Activated T-cell treated with anti-CD3 and anti-CD28 coated beads, Interleukin-2, amount 50 U/mL, for 4 hours (primary cell): ENCODE measurements at places on chromosomes 1 and 21. TPM values are rescaled to one million over a fixed set of nuclear protein-coding genes. Genes with fewer than 3 reads are reported as not detected.

The KANK4 gene
- total RNA-seq: not detected

The LCE1C gene
- total RNA-seq: not detected

The TRIM67 gene
- not detected for total RNA-seq

The RBP7 gene
- total RNA-seq: not detected

The GBP7 gene
- total RNA-seq: 0.51 TPM

The TCEA3 gene
- total RNA-seq: 2.1 TPM

The ADCY10 gene
- total RNA-seq: not detected

The ACTA1 gene
- not detected for total RNA-seq

The ATP1A4 gene
- not detected for total RNA-seq

The SH3D21 gene
- total RNA-seq: 1.7 TPM

The KRTAP11-1 gene
- total RNA-seq: not detected

The GJB5 gene
- total RNA-seq: not detected

The OSCP1 gene
- total RNA-seq: 0.61 TPM

The TGFBR3 gene
- 20.0 TPM for total RNA-seq

The GIPC2 gene
- not detected for total RNA-seq

- DNase-seq: no peak
Measured at GRCh38 chr1:170073893-170074249, 624 bp downstream of the KIFAP3 start.

DNA sequence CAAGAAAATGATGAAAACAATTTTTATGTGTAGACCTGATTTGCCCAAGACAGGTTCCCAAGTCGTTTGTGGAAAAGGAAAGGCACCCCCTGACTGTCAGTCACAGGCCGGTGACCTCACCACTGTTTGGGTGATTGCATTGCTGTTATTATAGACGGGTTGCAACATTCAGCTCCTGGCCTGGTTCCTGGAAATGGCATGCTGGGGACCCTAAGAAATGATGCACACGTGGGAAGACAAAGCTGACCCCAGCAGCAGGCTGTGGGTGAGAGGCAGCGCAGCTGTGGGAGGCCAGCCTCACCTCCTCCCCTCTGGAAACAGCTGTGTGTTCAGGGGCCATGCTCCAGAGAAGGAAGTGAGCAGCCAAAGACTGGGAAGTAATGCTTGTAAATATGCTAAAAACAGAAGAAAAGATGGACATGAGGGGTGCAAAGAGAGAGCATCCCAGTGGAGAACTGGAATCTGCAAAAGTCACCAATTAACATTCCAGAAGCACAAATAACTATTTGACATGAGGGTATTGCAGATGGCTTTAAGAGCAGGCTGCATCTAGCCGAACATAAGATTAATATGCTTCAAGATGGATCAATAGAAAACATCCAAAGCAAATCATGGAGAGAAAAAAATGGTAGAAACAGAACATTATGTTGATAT is 23.4 kb upstream of the ABCG1 start:
- DNase-seq: no peak

GRCh38 chr1:151853411-151853943 is at the start of gene THEM5:
Gene THEM5, minus strand, starts transcription at chr1:151853712. Its CDS starts 147 bp downstream, at chr1:151853565.
- DNase-seq: no peak

DNA sequence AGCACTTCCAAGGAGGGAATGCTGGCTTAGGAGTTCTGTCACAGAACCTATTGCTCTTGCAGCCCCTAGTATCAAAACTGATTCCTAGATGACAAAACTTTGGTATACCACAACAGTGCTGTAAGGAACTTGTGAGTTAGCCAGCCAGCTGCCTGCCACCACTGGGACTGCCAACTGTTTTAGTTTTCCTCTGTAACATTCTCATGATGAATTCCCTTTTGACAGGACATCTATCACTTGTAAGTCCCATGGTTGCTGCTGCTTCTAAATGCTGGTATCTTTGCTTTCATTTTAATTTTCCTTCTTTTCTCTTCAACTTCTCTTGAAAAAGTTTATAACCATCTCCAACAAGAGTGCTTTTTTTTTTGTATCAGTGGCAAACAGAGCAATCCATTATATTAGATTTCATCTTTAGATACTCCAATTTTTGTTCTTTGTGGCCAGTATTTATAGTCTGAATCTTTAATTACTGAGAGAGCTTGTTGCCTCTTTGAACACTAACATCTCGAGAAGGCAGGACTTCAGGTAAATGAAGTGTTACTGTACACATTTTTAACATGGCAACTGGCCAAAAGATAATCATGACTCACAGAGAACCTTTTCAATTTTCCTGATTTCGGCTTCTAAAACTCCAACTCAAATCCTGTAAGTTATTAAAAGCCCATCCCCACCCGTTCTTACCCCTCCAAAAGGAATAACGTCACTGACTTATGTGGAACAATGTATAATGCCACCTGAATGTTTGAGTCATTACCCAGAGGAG is 19.8 kb downstream of the DBT start:
- no peak for DNase-seq

GRCh38 chr1:157504646-157505045 is 47.7 kb downstream of the FCRL5 start:
- no peak for DNase-seq

GRCh38 chr1:17550729-17551584 is 11.5 kb downstream of the ARHGEF10L start:
- DNase-seq: no peak

- DNase-seq: no peak
Measured at GRCh38 chr1:200959411-200959921, 64.0 kb downstream of the KIF21B start.

GRCh38 chr1:192654591-192655251 is 18.8 kb downstream of the RGS13 start:
- DNase-seq: no peak

DNA sequence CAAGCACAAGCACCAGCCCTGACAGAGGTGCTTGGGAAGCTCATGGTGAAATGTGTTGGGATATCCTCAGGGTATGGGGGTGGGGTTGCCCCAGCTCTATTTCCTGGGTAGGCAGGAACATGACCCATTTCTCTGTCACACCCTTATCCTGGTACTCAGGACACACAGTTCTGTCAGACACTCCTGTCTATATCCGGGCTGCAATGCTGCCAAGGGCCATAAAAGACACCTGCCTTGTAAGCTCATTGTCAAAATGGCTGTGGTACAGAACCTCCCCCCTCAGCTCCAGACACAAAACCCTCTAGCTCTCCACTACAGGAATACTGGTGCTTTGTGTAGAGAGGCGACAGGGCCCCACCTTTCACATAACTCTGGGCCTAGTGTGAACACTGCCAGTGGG is 636.7 kb downstream of the PLA2G4A start:
- DNase-seq: no peak

GRCh38 chr21:44530221-44530902 is 9.6 kb downstream of the KRTAP10-1 start:
- DNase-seq: no peak

- no peak for DNase-seq
Measured at GRCh38 chr1:155039308-155039669, 5.7 kb downstream of the DCST1 start.

- no peak for DNase-seq
Measured at GRCh38 chr1:18408656-18409370, 71.9 kb upstream of the KLHDC7A start.

DNA sequence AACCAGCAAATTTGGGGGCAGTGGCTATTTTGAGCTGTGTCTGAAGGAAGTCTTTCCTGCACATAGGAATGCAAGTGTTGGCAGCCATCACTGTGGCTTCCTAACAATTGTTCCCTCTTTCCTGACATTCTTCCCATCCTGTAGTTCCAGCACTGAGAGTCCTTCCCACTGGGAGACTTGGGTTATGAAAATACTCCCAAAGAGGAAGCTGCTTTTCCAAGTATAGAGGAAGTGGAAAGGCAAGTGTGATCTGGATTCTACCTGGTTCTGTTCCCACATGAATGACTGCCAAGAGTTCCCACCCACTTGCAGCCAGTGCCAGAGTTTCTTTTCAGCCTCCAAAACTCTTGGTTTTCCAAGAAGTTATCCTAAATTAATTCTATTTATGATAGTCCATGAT is 98.5 kb upstream of the CD53 start:
- DNase-seq: no peak

DNA sequence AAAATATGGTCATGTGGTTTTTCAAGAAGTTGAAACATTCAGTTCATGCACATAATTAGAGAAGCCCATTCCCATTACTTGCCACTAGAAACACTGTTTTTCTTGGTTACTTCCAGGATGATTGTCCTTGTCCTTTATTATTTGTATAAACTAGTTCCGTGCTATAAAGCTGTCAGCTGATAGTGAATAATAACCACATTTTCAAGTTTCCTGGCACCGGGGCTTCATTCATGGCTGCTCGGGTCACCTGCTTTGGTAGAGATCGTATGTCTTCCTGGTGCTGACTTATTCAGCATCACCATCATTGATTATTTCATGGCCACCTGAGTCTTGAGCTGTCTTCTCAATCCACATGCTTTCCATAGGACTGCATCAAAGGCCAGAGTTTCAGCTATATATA is 62.9 kb upstream of the ZNF326 start:
- no peak for DNase-seq

DNA sequence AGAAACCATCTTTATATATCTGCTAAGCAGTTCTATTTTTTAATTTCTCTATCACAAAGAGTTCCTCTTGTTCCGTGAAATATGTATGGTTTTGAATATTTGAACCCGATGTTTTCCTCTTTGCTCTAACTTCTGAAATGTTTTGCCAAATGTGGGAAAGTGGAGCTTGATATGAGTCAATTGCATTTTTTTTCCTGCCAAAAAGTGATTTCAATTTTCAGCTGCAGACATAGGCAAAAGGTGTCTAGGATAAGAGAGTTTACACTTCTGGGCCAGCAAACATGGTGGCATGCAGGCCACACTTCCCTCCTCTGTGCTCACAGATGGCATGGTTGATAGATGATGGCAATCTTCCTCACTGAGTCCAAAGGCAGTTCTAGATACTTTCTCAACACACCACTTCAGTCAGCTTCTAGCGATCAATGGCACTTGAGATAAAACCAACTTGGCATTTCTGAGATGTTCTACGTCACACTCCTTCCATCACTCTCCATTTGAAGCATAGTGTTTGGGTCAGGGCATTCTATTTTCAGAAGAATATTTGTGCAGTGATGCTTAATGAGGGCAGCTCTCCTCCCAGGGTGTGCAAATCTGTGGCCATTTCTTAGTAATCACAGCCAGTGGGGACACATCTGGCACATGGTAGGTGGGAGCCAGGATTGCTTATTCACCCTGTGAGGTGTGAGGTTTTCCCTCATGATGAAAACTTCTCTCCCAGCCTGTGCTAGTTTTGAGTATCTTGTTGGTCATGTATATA is 54.4 kb upstream of the SCAF4 start:
- no peak for DNase-seq

- no peak for DNase-seq
Measured at GRCh38 chr1:232196042-232196441, 433.9 kb downstream of the SIPA1L2 start.

DNA sequence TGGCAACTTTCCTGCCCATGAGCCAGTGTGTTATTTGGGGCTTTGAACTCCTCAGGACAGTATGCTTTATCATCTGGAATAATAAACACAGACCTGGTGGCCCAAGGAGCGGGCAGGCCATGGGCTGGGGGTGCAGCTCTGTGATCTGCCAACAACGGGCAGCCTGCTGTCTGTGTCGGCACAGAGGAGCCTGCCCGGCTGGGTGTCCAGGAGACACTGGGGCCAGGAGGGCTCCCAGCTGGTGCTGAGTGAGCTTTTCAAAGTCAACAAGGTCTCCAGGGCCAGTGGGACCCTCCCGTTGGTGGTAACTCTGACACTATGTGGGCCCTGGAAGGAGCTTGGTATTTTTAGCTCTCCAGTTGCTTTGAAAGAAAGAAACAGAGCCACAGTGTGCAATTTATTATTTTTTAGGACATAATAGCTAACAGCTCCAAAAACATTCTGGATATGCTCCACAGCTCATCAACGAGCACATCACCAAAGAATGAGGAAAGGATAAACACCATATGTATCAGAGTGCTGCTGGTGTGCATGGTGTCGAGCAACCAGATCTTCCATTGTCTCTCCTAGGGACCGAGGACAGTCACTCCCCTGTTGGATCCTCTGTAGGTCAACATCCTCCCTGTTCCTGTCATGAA is 488.7 kb upstream of the USP24 start:
- no peak for DNase-seq

- no peak for DNase-seq
Measured at GRCh38 chr1:3069491-3070308, 697 bp downstream of the PRDM16 start.

- DNase-seq: no peak
Measured at GRCh38 chr1:1165900-1166421, 7.7 kb upstream of the TTLL10 start.

- no peak for DNase-seq
Measured at GRCh38 chr1:6965083-6965934, 180.1 kb downstream of the CAMTA1 start.

DNA sequence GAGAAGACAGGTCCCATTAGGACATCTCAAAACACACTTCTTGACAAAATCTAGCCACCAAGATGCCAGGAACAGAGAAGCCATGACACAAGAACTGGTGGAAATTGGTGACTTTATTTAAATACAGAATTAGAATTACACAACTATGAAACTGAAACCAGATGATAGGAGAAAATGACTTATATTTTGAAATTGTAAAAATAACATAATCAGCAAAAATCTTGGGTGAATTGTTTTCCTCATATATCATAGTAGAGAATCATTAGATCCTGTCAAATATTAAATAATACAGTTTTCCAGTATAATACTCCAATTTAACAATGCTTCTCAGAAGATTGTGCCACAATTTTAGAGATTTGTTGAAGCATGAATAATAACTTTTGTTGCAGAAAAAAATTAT is 81.5 kb upstream of the MROH9 start:
- no peak for DNase-seq

- DNase-seq: no peak
Measured at GRCh38 chr1:155529929-155530328, 32.7 kb downstream of the ASH1L start.

DNA sequence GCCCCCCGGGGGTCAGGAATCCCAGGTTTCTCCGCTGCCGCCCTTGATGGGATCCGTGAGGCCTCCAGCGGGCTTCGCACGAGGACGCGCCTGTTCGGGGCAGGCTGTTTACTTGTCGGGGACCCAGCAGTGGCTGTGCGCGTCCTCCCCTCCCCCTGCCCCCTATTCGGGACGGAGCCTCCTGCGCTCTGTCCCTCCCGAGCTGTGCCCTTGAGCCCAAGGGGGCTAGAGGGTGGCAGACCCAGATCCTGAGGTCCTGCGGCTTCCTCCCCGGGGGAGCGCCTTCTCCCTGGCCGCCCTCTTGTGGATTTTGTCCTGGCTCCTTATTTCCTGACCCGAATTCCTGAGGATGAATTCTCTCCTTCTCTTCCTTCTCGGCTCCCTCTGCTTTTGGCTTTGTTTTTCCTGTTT is 38.4 kb downstream of the PIK3CD start:
- DNase-seq: no peak
